Nucleus accumbens (tissue), 56 donors: ENCODE measurements at places on chromosomes 6 and 20.

DNA sequence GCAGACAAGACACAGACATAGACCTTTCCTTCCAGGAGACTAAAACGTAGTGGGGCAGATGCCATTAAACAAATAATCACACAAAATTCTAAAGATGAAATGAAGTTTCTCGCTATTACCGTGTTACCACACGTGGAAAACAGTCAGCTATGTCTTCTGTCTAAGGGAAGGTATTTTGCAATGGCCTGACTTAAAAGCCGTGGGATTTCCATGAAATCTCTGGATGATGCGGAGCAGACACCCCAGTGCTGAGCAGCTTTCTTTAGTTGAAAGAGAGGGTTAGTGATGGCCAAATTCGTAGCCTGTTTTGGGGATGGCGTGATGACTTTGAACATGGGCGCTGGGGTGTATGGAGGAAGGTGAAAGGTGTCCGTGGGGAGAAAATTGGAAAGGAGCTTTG, 281.8 kb downstream of the NRN1 start:
- no peak for DNase-seq

DNA sequence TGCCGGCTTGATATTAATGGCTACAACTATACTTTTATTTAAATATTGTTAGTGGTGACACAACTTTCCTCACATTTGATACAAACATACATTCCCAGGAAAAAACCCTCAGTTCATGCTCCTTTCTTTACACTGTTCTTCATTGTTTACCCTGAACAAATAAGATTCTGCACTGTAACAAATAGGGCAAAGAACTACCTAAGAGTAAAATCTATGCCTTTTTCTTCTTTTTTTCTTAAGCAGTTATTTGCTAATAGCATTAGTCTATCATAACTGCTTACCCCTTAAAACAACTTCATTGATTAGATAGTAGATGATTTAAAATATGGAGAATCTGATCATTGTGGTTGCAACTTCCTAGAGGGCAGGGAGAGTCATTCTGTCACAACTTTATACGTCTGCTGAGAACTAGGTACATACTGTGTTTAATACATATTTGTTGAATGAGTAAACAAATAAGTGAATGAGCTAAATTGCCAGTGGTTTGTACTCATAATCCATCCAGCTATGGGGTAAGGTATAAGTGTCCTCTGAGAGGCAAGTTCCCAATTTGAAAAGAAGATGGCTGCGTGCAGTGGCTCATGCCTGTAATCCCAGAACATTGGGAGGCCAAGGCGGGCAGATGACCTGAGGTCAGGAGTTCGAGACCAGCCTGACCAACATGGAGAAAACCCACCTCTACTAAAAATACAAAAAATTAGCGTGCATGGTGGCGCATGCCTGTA, 161.0 kb downstream of the CDK19 start:
- DNase-seq: no peak

- DNase-seq: no peak
Observed at GRCh38 chr20:18678549-18679419, 90.9 kb downstream of the DTD1 start.

DNA sequence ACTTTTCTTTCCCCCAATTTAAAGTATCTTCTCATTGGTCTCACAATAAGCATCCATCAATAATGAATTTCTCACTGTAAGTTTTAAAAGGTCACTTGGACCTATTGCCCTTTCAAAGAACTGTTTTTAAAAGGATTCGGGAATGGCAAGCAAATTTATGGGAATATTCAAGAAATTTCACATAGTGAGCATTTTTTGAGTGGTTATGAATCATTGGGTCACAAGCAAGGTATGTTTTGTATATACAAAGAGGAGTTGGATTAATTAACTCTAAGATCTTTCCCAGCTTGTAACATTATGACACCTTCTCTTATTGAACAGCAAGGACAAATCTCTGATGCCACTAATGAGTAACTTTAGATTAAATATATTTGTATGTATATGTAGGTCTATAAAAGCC, 165.0 kb downstream of the MOXD1 start:
- no peak for DNase-seq

DNA sequence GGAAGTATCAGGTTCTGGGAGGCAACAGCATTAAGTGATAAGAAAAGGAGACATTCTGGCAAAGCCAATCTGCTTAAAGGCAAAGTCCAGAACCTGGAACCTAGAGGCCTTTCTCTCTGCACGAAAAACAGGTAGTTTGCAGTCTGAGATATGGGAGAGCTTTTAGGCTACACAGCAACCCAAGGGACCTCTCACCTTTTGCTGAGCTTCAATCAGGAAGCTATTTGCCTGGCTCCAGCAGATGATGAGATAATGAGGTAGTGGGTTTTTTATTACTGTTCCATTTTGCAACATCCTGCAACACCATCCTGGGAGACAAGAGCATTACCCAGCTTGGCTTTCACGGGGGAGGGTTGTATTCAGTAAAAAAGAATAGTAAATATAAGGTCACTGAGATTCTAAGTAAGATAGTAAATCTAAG, 143.1 kb downstream of the ADGRG6 start:
- no peak for DNase-seq

DNA sequence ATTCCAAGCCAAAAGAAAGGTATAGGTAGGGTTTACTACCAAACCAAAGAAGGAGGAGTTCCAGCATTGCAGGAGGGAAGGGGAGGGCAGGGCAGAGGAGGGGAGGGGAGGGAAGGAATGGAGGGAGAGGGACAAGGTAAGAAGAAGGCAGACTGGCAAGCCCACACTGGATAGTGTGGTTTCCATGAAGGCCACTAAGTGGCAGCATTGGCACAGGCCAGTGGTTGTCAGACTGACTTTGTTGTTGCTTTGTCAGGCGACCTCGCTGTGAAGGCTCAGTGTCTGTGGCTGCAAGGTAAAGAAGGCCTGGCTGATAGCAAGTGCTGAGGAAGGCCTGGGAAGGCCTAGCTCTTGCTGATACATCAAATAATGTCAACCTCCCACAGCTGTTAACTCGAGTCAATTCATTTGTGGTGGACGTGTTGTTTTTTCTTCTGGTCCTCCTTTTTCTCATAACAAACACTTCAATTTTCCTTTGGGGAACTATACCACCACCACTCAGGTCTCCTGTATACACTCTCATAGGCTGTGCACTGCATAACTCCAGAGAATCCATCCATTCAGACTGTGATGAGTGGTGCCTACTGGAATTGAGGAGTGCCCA, 7.7 kb upstream of the ZNF334 start:
- peak; percentile 3 for DNase-seq

DNA sequence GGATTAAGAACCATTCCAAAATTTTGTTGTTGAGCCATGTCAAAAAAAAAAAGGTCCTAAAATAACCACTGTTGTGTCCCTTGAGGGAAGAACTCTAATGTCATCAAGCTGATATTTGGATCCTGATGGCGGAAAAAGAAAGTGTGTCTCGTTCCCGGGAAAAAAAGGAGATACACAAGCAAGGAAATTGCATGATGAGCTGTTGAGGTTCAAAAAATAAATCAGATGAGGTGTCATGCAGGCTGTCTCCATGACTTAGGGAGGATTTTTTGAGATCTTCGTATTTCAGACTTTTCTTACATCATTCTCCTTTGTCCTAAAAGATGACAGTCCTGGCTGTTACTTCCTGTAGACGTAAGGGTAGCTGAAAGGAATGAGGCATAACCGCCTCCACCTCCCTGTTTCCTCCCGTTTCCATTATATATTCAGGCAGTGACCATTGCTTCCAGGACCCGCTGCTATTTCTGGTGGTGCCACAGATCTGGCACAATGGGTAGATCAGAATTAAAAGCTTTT, 117.3 kb upstream of the TNFAIP3 start:
- no peak for DNase-seq

- DNase-seq: no peak
Observed at GRCh38 chr6:140858381-140858971, 1274.2 kb upstream of the GJE1 start.

DNA sequence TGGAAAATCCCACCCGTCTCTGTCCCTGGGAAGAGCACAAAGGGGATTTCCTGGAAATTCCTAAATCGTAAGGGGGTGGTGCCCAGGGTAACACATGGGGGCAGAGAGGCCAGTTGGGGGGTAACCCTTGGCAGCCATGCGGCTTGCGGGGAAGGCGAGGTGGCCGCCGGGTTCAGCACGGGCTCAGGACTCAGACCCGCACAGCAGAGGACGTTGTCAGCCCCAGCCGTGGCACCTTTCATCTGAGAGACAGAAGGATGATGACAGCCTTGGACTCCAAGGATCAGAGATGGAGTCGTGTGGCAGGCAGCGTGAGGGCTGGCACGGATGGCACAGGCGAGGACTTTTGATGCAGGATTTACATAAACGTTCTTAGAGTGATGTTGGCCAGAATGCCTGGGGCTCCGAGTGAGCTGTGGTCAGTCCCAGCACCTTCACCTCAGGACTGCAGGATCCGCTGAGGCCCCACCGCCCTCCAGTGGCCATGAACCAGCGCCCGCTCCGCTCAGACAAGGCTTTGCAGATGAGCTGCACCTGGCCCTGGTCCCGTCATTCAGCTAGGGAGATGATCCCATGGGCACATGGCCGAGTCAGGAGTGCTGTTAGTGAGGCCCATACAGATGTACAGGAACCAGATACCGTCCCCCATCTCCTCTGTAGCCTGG, 190.3 kb downstream of the TAF4 start:
- no peak for DNase-seq

DNA sequence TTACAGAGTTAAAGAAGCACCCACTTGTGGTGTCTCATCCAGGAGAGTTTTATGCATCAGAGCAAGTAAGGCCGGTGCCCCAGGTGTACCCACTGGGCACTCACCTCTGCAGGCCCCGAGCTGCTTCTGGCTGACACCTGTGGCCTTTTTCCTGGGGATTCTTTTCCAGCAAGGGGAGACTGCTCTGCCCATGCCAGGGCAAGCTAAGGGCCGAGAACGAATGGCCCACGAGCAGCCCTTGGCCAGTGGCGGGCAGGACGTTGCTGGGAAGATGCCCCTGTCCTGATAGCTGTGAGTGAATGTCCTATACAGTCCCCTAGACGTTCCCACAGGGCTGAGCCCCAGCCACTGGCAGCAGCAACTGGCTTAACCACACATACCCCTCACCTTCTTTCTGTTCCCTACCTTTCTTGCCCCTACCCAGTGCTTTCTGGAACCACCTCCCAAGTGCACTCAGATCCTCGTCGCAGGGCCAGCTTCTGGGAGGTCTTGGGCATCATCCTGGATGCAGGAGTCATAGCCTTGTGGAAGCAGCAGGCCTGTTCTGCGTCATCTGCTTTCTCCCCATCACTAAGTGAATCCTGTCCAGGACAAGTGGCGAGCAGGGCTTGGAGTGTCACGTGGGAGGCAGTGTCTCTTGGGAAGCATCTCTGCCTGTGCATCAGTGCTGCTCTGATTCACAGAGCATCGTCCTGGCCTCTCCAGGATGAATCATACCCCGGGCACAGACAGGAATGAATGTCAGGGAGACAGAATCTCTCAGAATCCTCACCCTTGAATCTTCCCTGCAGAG, 32.5 kb downstream of the SYNDIG1 start:
- DNase-seq: peak; percentile 60

- DNase-seq: no peak
Observed at GRCh38 chr20:11266571-11266970, 592.8 kb upstream of the JAG1 start.

- peak; percentile 20 for DNase-seq
Observed at GRCh38 chr6:138278326-138278725, 60.0 kb upstream of the PBOV1 start.

DNA sequence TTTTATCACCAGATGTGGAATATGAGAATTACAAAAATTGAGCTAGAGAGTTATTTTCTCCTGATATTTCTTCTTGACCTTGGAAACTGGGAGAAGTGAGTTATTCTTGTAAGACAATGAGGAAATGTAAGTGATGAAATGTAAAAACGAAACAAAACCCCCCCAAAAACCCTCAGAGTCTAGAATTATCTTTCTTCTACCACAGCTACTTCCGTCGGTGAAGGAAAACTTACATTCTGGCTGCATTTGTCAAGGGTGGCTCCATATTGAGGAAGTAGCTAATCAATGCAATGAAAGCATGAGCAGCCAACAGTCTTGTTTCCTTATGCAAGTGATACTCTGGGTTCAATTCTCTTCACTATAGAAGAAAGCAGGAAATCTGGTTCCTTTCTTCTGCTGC, 661.7 kb upstream of the CITED2 start:
- DNase-seq: no peak

DNA sequence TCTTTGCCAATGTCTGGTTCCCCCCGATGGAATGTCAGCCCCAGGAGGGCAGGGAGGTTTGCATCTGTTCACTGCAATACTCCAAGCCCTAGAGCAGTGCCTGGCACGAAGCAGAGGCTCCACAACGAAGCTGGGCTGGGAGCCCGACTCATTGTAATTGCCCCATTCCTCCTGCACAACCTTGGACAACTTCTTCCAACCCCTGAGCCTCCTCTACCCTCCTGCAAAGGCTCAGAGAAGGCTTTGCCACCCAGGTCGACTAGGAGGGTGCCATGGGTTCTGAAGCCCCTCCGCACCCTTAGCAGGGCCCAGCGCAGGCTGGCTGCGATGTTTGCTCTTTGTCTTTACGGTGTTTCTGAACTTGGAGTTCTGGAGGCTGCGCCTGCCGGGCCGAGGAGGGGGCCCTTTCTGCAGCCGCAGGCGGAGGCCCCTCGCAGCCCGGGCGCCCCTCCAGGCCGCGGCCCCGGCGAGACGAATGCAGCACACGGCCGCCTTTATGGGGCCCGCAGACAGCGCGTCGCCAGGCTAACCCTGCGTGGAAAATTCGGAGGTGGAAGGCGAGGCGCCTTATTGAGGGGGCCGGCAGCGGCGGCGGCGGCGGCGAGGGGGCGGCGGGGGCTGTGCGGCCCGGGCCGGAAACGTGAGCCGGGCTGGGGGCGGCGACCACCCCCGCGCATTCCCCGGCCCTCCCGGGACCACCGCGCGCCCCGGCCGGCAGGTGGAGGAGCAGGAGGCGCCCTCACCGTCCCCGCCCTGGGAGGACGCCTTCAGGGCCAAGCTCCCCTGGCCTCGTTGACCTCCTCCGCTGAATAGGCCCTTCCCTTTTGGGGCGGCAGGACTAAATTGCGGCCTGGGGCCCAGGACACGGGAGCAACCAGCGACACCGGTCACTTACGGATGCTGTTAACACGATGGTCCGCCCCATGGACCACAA, 27.0 kb downstream of the SNAI1 start:
- DNase-seq: no peak

- no peak for DNase-seq
Observed at GRCh38 chr6:147279427-147279826, 75.2 kb downstream of the STXBP5 start.

DNA sequence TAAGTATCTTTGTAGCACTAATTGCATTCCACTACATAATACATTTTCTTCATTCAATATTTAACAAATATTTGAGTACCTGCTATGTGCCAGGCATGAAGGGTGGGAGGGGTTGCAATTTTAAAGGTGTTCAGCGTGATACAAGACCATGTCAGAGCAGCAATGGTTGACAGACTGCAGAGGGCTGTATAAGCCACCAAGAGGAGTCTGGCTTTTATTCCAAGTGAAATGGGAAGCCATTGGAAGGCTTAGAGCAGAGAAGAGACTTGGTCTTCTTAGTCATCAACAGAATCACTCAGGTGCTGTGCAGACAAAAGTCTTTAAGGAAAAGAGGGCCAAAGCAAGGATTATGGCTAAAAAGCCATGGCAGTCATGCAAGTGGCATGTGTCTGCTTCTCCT, 360.8 kb upstream of the ARID1B start:
- DNase-seq: no peak

- no peak for DNase-seq
Observed at GRCh38 chr6:92184933-92185332, 1234.4 kb downstream of the EPHA7 start.

GRCh38 chr20:59352990-59353389, 52.6 kb downstream of the EDN3 start:
- DNase-seq: no peak
